ENCODE measurements at places on chromosomes 3 and 15.

DNA sequence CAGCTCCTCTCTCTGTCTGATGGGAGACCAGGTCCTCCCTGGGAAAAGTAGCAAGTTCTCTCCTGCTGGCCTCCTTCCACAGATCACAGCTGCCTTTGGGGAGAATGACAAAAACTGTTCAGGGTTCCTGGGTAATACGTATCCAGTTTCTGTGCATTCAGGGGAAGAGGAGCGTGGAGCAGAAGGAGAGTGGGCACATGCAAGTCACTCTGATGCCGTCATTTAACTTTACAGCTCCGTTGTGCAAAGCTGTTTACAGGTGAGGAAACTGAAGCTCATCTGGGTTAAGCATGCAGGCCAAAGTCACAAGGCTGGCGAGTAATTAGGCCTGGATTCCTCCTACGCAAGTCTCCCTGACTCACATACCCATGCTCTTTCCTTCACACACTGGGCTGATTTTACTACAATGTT is 7.5 kb upstream of the TM4SF1 start:
- no peak for DNase-seq

DNA sequence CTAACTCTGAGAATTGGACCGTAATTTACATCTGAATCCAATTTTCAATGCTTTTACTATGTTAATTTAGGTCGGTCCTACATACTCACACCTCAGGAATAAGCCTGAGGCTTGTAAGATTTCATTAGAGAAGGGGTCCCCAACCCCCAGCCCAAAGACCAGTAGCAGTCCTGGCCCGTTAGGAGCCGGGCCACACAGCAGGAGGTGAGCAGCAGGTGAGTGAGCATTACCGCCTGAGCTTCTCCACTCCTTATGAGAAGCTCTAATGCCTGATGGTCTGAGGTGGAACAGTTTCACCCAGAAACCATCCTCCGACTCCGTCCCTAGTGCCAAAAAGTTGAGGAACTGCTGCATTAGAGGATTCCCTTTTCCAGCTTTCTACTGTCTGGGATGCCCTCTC is 757.3 kb downstream of the SI start:
- DNase-seq, result no peak

DNA sequence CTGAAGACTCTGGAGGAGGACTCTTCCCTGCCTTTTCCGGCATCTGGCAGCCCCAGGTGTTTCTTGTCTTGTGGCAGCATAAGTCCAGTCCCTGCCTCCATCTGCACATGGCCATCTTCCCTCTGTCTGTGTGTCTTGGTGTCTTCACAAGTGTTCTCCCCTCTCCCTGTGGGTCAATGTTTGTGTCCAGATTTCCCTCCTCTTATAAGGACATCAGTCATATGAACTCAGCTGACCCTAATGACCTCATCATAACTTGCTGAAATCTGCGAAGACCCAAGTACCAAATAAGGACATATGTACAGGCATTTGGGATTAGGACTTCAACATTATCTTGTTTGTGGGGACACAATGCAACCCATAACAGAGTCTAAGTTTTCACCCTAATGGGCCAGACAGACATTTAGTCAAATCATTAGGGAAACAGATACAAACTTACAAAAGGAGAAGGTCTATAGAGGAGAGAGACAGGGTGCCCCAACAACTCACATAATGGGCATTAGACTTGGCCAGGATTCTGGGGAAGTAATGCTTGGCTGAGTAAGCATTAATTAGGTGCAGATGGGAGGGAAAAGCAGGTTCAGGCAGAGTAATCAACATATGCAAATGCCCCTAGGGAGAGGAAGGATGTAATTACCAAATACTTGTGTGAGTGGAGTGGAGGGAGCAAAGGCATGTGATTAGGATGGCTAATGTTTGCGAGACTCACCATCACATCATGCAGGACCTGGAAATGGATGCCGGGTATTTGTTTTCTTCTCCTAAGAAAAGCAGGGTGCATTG is 372.8 kb upstream of the TBL1XR1 start:
- DNase-seq, result no peak

DNA sequence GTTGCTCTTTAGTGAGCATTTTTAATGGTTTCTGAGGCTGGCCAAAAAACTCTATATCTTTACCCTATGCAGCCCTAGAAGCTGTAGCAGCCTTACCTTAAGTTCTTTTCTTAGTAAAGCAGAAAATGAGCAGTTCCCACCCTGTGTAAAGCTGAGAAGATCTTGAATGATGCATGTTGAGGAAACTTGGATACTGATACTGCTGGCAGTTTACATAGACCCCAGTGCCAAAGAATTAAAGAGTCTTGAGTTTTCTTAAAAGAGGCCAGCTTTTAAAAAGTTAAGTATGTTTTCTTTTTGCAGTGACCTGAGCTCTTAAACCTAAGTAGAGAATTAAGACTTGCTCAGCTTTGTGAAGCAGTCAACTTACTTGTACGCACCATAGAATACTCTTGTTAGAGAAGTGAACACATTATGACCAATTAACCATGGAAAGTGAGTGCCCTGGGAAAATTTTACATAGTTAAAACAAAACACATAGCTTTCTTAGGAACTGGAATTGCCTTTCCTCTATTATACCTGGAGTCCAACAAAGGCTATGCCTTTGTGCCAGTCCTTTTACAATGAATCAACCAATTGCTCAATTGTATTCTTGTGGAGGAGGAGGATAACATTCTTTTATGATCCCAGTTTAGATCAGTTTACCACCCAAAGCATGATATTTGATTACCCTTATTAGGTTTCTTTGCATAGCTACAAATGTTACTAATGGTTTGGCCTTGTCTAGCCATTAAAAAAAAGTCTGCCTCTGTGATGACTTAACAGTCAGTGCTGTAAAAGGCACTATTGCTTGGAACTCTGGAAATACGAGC is 28.4 kb downstream of the PLS1 start:
- DNase-seq, result no peak

- no peak for DNase-seq
Observed at GRCh38 chr15:38954090-38954489, 389.5 kb upstream of the RASGRP1 start.

DNA sequence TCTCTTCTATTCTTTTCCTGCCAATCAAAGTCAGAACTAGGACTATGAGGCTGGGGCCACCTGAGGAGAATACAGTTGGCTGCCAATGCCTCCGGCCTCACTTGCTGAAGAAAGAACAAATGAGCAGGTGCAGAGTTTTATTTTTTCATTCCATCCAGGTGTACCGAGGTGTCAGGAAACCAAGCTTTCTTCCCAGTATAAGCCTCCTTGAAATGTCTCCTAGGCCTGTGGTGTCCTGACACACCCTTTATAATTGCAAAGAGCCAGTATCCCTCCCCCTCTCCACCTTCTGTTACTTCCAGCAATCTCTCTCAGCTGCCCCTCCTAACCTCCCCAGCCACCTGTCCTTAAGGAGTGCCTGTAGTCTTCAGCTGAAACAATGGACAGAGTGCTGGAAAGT is 127.9 kb downstream of the SLC9A9 start:
- DNase-seq, result no peak

DNA sequence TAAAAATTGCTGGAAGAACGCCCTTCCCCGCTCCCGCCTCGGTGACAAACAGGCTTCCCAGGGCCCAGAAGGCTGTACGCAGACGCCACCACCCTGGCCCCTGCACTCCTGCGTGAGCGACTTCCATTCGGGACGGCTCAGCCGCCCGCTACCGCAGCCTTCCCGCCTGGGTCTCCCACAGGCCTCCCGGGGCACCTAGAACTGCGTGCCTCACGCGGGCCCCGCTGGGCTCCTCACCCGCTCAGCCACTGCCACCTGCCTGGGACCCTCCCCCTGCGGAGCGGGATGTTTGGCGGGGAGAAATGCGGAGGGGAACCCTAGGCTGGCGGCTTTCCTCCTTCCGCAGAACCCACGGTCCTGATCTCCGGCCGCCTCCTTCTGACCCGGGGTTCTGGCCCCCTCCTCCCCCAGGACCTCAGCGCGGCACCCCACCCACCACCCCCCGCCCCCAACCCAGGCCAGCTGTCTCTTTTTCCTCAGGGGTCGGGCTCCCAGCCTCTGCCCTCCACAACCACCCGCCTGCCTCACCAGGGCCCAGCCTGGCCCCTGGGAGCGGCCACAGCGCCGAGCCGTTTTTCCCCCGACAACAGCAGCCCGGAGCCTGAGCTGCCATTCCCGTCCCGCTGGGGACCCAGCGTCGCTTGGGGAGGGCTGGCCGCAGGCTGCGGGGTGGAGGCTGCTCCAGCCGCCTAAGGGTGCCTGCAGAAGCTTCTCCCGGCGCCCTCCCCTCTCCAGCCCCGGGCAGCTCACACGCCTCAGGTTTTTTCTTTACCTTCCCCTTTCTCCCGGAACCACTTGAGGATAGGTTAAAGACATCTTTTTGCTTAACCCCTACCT is 27.6 kb upstream of the RAB7A start:
- no peak for DNase-seq

DNA sequence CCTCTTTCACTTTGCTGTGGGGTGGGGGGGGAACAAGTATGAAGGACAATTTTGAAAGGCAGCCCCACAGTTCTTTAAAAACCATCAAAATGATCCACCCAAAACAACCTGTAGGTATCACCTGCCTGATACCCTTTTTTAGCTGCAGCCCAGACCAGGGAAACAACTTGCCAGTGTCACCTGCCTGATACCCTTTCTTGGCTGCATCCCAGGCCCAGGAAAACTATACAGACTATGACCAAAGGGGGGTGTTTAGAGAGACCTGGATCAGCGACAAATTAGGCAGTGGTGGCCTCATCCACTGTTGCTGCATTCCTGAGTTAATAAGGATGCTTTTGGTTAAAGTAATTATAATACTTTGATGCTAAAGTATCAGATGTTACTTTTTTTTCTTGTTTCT is 122.0 kb downstream of the VPS13C start:
- no peak for DNase-seq

- DNase-seq, result no peak
Observed at GRCh38 chr15:96330064-96330449, 443 bp upstream of the NR2F2 start.

DNA sequence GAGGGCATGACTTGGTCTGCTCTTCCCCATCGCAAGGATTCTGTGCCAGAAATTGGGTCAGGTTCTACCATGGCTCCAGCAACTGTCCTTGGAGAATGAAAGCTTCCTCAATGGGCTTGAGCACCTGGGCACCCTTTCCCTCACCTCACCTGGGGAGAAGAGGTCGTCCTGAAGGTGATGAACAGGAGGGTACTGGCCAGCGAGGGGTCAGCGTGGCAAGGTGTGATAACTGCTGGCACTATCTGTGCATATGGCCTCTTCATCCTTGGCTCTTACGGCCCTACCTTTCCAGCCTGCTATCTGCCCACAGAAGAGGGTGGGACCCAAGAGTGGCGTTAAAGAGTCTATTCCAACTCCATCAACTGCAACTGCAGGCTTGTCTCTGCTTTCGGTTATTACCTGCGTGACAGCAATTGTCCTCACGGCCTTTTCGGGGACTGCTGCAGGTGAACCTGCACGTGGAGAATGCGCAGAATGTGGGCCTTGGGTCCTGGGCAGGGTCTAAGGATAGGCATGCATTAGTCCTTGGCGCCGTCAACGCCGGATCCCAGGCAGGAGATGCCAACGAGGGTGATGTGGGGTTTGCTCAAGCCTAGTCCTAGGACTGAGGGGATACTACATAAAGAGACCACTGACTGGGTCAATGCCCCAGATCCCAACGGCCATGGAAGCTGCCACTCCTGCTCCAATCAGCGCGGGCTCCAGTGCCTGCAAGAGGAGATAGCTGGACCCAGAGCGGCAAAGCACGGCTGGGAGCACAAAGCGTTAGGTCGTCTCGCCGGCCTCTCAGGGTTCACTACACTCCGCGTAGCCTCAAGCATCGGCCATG is 625 bp upstream of the RBM15B start:
- no peak for DNase-seq

DNA sequence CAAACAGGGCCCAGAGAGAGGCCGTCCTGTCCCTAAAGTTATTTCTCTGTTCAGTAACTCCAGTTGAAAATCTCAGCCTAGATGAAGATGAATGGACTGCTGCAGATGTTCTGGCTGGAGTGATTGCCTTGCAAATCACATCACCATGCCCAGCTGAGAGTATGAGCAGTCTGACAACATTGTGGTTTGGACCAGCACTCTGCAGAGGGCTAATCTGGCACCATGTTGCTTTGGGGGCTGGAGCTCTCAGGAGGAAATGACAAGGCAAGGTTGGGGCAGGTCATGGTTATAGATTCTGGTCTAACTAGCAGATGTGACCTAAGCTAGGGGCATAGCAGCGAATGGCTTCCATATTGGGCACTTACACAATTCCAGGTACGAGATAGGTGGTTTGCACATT is 314.2 kb downstream of the CLSTN2 start:
- DNase-seq, result no peak

DNA sequence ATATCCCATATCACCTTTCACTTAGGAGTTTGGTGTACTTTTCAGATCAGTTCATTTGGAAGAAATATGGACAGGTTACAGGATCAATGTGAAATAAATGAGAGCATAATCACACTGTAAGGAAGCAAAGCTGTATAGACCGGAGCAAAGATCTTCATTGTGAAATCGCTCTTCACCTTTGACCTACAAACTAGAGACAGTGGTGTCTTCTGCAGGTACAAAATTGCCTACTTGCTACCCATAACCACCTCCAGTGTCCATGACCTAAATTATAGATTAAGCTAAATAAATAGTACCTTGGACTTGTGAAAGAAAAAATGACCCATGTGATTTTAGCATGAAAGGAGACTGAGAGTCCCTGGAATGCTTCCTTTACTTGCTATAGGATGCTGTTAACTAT is 379.5 kb upstream of the SUCLG2 start:
- DNase-seq, result no peak

DNA sequence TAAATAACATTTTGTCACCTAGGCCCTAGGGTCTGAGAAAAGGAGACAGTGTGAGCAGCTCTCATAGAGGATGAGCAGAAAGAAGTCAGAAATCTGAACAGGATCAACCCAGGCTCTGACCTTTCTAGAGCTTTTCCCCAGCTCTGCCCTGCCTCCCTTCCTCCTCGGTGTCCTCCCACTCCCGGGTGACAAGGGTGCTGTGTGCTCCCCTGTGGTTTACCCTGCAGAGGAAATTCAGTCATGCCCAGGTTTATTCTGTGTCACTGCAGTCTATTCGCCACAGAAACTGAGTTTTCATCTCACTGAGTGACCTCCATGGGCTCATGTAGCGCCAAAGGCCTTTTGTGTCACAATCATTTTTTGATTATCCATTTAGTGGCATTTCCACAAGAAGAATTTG is 76.6 kb downstream of the IL12A start:
- no peak for DNase-seq

Measured in effector memory CD4-positive, alpha-beta T cell (primary cell).